ENCODE measurements at places on chromosomes 6 and 20.
A peak's percentile ranks its signal among the peaks of the same experiment; 100 is the strongest.

DNA sequence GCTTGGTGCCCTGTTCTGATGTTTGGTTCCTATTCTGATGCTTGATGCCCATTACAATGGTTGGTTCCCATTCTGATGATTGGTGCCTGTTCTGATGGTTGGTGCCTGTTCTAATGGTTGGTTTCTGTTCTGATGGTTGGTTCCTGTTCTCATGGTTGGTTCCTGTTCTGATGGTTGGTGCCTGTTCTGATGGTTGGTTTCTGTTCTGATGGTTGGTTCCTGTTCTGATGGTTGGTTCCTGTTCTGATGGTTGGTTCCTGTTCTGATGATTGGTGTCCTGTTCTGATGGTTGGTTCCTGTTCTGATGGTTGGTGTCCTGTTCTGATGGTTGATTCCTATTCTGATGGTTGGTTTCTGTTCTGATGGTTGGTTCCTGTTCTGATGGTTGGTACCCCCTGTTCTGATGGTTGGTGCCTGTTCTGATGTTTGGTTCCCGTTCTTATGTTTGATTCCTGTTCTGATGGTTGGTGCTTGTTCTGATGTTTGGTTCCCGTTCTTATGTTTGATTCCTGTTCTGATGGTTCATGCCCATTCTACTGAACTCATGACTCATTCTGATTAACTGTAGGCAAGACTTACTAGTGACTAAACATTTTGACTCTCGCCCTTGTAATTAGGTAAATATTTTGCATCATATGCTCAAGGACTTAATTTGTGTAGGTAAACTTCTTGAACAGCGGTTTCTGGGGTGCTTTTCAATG is 146.2 kb downstream of the DLL1 start:
- DNase-seq: no peak

- DNase-seq: peak; percentile 21
Measured at GRCh38 chr20:10667560-10668167, 6.1 kb downstream of the JAG1 start.

DNA sequence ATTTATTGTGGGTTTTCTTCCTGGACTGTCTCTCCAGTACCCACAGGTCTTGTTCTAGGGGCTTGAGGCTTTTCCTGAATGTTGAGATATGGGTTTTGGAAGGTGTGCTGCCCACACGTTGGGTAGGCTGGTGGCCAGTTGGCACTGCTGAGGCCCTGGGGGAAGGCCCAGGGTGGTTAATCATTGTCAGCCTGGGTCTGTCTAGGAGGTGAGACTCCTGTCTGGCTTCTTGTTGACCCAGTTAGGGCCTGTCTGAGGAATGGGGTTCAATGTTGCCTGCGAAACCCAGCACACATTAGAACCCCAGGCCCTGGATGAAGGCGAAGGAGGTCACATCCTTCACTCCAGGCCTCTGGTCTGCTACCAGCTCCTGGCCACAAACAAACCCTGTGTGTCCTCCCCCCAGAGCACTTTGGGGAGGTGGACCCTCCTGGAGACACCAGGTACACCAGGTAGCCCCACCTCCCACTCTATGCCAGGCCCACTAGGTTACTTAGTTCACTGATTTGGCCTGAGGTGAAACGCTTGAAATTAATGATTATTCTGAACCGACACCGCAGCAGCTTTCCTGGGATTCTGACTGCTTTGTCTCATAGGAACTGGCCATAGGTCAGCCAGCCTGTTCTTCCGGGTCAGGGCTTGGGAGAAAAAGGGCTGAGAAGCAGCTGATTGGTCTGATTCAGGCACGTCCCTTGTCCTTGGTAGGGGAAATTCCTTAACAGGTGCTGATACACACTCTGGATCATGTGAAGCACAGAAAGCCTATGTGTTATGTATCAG is 15.2 kb downstream of the DNMT3B start:
- DNase-seq: no peak

DNA sequence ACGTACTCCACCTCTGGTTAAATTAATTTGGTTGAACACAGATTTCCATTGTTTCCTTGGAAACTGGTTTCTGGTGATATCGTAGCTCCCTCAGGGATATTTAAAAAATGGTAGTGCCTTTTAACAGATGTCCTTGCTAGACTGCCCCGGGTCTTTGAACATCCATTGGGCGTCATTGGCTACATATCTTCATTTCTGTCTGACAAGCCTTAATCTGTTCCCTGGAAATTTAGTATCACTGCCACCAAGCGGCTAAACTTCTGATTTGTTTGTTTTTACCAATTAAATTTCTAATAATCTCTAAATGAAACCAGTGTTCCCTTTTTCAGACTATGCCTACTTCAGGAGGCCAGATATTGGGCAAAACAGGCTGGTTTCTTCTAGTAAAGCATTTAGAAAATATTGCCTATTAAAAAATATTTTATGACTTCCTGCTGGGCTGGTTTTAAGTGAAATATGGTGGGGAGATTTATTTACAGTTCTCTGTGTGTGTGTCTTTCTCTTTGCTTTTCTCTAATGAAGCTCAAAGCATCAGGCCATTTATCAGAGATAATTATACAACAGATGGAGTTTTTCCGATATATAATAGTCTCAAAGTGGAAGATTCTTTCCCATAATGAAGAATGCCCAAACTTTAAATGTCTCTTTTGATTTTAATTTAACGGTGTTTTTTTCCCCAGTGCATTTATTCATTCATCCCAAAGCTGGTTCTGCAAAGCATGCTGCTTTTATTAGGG is 249.5 kb downstream of the ZFAND3 start:
- no peak for DNase-seq

DNA sequence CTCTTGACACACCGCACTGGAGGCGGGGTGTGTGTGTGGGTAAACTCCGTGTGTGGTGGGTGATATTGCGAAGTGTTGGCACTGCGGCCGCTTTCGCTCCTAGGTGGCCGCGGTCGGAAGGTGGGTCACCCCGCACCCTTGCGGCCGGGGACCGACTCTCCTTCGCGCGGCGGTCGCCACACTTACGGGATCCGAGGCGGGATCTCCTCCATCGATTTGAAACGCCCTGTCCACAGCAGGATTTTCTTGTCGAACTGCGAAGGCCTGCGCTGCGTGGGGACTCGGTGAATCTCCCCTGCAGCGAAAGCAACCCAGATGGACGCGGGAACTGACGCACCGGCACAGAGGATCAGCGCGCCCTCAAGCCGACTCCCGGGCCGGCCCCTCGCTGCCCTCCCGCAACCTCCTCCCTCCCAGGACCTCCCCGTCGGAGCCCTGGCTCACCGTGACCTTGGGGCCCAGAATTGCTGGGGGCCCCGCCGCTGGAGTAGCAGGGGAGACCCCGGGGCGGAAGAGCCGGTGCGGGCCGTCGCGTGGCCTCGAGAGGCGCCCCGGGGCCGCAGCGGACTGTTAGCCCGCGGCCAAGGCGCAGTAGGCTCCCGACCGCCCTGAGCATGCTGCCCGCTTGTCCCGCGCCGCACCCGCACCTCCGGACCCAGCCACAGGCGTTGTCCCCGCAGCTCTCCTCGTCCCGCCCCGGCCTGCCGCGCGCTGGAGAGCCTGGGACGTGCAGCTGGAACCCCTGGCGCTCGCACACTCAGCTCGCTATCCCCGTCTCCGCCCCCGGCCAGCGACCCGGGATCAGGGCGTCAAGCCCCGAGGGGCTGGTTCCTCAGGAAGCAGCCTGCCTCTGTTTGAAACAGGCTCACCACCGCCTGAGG is at the start of gene FAM162B:
FAM162B (minus strand) TSS at position 759 of the 881 bp plus-strand sequence; CDS start at position 616, 143 bp downstream.
- DNase-seq: no peak

DNA sequence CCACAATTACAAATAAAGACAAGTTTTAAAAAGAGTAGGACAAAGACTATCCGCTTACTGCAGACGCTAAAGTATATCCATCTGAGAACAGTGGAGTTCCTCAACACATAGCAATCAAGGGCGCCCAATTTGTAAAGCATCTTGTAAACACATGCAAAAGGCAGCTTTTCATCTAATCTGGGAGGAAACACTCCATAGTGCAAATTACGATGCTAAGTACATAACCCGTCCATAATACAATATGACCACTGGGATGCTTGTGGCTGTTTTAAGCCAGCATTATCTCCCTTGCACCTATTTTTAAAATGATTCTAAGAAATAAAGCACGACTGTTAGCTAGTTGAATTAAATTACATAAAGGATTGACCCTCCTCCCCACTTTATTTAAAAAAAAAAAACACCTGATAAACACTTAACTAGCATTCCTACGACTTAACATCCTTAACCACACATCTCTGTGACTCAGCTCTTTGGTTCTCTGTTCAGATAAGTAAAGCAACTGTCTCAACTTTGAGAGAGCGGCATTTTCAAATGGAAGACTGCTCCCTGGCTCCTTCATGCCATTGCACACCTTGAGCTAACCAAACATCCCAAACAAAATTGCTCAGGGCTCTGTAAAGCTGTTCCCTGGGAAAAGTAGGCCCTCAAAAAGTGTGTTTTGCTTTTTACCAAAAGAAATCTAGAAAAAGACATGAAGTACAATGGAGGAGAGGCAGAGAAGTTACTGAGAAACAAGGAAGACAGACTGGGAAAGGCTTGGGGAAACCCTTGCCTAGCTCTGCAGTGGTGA is 14.2 kb downstream of the SLC22A23 start:
- no peak for DNase-seq
